Hematopoietic multipotent progenitor cell treated with erythropoietin and hydrocortisone succinate and interleukin-3 and kit ligand, for 17 days (in vitro differentiated cells): ENCODE measurements at places on chromosomes 16 and 17.
A peak's percentile ranks its signal among the peaks of the same experiment; 100 is the strongest.

DNA sequence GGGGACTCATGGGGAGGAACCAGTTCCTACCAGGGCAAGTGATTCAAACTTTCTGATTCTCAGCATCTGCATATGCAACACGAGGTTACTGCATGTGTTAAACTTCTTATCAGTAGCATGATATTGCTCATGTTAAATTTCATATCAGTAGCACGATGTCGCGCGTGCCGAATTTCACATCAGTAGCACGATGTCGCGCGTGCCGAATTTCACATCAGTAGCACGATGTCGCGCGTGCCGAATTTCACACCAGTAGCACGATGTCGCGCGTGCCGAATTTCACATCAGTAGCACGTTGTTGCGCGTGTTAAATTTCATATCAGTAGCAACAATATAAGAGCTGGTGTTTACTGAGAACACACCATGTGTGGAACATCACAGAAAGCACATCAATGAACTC lies 221.6 kb downstream of the GSG1L start:
- no peak for DNase-seq

GRCh38 chr16:48014349-48015135 lies 141.3 kb downstream of the ABCC12 start:
- no peak for DNase-seq

- no peak for DNase-seq
Measured at GRCh38 chr17:13244513-13244912, 226.7 kb upstream of the ELAC2 start.

- no peak for DNase-seq
Measured at GRCh38 chr17:7460850-7461660, 16.2 kb downstream of the CHRNB1 start.

DNA sequence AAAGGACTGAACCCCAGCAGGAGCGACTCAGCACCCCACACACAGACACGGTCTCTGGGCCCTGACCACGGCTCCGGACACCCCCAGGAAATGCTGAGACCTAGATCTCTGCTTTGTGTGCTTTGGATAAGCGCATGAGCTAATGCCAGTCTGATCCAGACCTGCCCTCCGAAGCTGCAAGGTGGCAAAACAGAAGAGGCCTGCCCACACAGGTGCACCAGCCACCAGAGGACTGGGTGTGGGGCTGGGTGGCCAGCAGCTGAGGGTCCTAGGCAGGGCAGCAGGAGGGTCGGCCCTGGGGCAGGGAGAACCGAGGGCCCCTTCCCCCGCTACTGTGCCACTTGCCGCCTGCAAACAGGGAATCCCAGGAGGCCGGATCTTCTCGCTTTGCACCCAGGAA lies 30.7 kb upstream of the EIF1 start:
- no peak for DNase-seq

- peak; percentile 65 for DNase-seq
Measured at GRCh38 chr17:42673885-42674754, 2.7 kb downstream of the PLEKHH3 start.

- peak; percentile 31 for DNase-seq
Measured at GRCh38 chr16:87062569-87063442, 254.4 kb downstream of the C16orf95 start.

- DNase-seq: no peak
Measured at GRCh38 chr16:57848181-57848580, 45.9 kb upstream of the KIFC3 start.

GRCh38 chr17:19341641-19342610 lies 20.6 kb downstream of the B9D1 start:
- DNase-seq: no peak

DNA sequence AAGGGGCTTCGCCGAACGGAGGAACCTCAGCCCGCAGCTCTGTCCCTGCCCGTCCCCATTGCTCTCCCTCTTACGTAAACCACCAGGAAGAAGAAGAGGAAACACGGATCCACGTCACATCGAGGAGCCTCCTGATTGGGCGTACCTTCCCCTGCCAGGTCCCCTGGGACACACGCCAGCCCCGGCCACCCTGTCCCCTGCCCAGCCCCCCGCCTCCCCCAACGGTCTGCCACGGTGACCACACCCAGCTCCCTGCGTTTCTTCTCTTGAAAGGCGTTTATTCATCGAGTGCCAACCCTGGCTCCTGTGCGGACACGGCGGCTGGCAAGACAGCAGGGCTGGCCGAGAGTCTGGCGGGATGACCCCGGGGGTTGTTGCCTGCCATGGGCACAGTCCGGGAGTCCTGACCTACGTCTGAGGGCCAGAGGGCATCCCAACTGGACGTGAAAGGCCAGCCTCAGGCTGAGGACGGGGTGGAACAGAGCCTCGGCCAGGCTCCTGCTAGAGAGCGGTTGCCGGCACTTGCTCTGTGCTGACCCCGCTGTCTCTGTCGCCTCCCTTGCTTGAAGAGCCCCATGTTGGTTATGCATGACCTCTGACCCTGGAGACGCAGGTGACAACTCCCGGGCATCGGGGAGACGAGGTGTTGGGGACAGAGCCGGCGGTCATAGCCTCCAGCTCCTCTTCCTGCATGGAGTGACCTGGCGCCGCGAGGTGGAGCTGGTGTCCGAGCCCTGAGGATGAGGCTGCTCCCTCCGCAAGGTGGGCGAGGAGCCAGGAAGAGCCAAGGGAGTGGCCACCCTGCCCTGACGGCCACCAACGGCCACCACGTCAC lies 40.5 kb upstream of the ACSF3 start:
- DNase-seq: no peak

GRCh38 chr16:21084631-21085225 lies 65.9 kb downstream of the DNAH3 start:
- DNase-seq: no peak

DNA sequence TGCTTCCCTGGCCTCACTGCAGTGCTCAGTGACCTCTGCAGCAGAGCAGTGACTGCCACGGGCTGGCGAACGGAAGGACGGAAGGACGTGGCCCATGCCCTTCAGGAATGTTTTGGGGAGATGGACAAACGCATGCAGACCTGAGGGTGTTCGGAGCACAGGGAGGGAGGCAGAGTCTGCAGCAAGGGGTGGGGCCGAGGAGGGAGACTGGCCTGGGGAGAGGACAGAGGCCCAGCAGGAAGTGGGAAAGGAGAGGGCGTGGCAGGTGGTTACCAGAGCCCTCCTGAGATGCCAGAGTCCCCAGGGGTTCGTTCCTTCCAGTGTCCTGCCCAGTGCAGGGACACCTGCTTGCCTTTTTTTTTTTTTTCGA lies 21.9 kb downstream of the ADORA2B start:
- no peak for DNase-seq

GRCh38 chr16:1770328-1771187 lies 785 bp downstream of the NME3 start:
- no peak for DNase-seq

DNA sequence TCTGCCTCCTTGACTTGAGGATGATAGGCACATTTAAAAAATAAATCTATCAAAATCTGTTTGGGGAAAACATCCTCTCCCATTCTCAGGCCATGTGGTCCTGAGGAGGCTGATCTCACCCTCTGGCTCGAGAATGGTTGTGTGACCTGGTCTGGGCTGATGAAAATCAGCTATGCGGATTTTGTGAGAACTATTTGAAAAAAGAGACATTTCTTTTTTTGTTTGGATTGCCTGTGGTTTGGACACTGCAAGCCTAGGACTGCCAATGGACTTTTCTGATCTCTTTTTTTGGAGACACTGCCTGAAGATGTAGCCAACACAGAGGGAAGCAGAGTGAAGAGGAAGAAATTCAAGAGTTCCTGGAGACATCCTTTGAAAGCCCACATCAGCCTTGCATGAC lies 145.9 kb downstream of the HS3ST3B1 start:
- DNase-seq: no peak

DNA sequence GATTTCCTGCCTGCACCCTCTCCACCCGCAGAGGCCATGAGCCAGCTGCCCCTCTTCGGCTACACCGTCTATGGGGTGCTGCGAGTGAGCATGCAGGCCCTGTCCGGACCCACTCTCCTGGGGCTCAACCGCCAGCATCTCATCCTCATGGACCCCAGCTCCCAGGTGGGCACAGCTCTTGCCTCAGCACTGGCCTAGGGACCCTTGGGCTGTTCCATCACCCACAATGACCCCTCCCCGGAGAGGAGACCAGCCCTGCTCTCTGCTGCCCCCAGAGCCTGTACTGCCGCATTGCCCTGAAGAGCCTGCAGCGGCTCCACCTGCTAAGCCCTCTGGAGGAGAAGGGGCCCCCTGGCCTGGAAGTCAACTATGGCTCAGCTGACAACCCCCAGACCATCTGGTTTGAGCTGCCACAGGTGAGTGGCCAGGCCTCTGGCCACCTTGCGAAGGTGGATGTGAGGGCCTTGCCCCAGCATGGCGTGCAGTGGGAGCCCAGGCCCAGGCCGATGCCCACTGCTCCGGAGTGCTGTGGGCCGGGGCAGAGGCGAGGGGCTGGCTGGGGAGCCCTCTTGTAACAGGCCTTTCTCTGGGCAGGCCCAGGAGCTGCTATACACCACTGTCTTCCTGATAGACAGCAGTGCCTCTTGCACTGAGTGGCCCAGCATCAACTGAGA lies 7.3 kb upstream of the SMIM5 start:
- DNase-seq: peak; percentile 6

DNA sequence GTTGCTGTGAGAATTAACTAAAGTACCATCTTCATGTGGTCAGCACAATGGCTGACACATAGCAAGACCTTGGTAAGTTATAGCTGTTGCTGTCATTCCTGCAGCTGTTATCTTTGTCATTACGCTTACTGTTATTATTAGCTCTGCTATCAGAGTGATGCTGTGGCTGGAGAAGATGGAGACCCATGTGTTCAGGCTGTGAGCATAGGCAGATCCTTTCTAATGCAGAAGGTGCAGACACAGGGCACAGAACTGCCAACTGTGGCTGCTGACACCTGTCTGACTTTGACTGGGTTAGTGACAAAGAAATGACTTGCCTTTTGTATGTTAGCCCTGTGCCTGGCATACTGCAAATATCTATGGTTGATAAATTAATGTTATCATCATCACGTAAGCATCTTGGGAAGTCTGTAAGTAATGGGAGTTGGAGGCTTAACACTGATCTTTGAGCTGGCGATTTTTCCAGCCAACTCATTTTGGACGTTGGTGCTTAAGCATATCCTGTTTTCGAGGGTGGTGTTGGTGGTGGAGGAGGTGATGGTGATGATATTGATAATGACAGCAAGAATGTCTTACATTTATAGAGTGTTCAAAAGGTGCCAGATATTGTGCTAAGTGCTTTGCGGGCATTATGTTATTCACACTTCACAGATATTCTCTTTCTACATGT lies 695.3 kb downstream of the WWOX start:
- DNase-seq: no peak

GRCh38 chr16:69367980-69368379 lies 16.4 kb upstream of the TMED6 start:
- no peak for DNase-seq

DNA sequence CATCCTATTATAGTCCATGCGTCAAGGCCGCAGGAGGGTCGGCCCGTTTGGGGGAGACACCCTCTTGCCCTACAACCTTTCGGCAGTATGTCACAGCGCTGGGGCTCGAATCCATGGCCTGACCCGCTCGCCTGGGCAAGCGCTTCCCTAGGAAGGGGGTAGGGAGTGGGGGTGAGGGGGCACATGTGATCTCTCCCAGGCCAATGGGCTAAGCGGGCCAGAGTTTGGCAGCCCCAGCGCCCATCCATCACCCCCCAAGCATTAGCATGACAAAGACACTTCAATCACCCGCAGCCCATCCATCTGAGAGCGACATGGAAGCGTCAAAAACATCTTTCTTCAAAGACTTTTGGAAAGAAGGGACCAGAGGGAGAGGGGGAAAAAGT lies at the start of gene HOXB1:
Gene HOXB1 (minus strand): TSS at position 125 of the 386 bp plus-strand sequence. CDS start 107 bp downstream, at position 18.
- DNase-seq: no peak

DNA sequence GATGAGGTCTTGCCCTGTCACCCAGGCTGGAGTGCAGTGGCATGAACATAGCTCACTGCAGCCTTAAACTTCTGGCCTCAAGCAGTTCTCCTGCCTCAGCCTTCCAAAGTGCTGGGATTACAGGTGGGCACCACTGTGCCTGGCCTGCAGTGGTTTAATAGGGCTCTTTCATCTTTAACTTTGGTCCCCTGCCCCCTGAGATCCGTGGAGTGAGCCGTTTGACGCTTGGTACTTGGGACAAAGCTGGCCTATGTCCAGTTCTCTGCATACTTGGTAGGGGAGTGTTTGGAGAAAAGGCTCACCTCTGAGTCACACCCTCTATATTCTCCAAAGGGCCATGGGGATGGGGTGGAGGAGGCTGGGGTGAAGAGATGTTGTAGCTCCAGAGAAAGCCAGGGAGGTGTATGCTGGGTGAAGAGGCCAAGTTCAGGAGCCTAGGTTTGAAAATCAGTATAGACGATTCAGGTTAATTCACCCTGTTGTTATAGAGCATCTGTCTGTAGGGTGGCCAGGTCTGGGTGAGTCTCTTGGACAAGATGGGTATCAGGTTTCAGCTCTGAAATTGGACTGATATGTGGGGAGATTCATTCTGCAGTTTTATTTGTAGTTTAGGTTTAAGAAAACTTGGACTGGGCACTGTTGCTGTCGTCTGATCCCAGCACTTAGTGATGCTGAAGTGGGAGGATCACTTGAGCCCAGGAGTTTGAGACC lies 17.6 kb downstream of the ABCC1 start:
- DNase-seq: no peak

DNA sequence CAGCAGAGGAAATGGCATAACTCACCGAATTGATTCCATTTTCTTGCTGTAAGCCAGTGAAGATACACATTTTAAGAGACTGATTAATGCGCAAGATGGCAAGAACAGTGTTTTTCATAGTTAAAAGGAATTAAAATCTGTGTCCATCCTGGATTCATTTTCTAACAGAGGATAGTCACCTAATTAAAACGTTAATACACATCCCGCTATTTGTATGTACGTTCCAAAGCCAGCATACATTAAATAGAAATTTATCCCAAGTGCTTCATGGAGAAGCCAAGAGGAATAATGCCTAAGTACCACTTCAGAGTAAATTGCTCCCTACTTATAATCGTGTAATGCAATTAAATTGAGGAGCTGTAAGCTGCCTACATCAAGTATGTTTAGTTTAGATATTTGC lies 49.9 kb downstream of the RBFOX1 start:
- no peak for DNase-seq

DNA sequence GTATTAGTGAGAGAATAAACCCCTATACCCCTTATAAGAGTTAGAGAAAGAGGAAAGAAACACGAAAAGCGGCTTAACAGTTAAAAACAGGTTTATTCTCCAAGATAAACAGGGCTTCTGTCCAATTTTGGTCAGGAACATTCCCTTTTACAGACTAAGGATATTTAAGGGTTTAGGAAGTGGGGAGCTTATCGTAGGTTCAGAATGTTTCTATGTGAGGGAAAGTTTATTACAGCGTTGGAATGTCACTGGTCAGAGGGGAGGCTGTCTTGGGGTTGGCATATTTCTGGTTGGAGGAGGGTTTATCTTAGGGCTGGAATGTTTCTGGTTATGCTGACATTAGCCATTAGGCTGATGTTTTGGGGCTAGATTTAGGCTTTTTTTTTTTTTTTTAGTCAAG lies 34.1 kb upstream of the WWOX start:
- no peak for DNase-seq

- peak; percentile 33 for DNase-seq
Measured at GRCh38 chr17:4444782-4445473, 11.2 kb downstream of the SPNS3 start.

GRCh38 chr16:67764158-67764667 lies 42.1 kb downstream of the RANBP10 start:
- peak; percentile 57 for DNase-seq

GRCh38 chr17:21113049-21113690 lies 13.6 kb upstream of the DHRS7B start:
- no peak for DNase-seq
